ENCODE measurements at places on chromosomes 1 and 21.

- DNase-seq: no peak
These were observed 6.6 kb downstream of the TBX19 start for GRCh38 chr1:168287237-168287664.

- no peak for DNase-seq
These were observed 37.5 kb upstream of the LAMC2 start for GRCh38 chr1:183148599-183148998.

DNA sequence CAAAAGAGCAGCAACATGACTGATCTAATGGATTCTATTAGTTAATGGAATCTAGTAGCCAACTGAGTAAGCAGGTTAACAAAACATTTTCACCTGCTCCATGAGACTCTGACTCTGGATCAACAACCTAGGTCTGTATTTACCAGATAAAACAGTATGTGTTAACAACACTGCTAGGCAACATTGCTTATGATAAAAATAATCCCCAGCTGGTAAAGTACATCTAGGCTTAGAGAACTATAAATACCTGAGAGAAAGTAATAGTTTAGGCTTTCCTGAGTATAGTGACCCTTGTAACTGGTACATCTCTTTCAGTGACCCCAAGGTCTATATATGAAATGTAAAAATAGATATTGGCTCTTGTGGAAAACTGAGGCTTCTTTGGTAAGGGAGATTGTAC, 73.6 kb upstream of the TBX15 start:
- DNase-seq: no peak

DNA sequence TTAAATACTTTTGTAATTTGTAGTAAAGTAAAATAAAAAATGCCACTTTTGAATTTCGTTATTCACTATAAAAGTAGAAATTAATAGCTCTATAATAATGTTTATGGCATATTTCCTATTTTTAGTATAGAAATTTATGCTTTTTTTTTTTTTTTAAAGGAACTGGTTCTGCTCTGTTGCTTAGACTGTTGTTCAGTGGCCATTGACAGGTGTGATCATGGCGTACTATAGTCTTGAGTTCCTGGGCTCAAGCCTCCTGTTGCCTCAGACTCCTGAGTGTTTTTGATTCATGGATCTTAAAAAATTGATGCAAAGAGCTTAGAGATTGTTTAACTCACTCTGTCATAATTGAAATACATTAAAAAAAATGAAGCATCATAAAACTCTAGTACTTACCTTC, 53.6 kb downstream of the RPS6KC1 start:
- DNase-seq: no peak

DNA sequence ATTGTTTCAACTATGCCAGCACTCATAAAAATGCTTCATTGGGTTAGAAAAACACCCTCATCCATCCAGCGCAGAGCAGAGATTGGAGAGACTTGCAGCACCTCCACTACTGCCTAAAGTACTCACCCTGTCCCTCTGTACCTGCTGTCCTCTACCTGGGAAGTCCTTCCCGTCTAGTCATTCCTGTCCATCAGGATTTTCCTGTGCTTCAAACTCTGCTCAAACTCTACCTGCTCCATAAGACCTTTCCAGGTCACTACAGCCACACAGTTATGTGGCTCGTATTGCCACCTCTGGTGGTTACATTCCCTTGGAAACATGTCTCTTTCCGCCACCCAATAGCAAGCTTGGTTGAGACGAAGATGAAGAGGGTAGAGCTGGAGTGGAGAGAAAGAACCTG, 7.2 kb downstream of the OVGP1 start:
- DNase-seq: no peak

Data from H9 (cell line).